ENCODE measurements at places on chromosomes 1 and 21.

DNA sequence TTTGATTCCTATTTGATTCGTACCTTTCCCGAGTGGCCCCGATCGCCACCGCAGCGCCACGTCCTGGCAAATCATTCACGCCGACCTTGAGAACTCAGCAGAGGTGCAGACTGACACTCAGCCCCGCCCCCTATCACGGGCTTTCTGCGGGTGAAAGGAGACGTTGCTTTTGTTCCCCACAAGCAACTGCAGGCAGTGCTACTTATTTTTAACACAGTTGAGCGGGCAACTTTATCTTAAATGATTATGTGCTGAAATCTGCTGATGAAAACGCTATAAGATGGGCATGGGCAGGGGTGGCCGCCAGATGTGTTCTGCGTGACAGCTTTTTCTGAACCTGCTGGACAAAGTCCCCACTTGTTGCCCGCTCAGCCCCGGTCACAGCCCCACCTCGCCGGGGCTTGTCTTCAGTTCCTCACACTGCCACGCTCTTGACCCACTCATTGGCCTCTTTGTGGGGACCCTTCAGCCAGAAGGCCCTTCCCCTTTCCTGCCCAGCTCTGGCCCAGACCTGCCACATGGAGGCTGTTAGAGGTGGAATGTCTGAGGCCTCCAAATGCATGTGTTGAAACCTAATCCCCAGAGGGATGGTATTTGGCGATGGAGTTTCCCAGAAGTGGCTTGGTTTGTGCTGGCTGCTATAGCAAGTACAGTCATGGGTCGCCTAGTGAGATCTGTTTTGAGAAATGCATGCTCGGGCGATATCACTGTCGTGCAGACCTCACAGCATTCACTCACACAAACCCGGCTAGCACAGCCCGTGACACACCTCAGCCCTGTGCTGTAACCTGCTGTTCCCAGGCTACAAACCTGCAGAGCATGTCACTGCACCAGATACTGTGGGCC, 15.7 kb upstream of the PDXK start:
- no peak for DNase-seq

GRCh38 chr1:246261639-246262038, 245.4 kb downstream of the SMYD3 start:
- no peak for DNase-seq

GRCh38 chr1:110638058-110638457, 31.9 kb upstream of the KCNA2 start:
- DNase-seq = no peak

DNA sequence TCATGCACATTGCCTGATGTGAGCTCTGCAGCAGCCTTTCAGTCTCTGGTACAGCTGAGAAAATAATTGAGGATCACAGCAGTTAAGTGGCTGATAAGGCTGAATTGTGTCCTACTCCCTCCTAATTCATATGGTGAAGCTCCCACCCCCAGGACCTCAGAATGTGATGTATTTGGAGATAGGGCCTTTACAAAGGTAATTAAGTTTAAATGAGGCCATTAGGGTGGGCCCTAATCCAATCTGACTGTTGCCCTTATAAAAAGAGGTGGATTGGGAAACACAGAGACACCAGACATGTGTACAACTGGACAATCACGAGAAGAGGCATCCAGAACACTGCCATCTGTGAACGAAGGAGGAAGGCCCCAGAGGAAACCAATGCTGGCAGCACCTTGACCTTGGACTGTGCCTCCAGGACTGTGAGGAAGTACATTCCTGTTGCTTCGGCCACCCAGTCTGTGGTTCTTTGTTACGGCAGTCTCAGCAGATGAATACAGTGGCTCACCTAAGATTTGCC, 148.1 kb downstream of the TRABD2B start:
- DNase-seq = no peak

DNA sequence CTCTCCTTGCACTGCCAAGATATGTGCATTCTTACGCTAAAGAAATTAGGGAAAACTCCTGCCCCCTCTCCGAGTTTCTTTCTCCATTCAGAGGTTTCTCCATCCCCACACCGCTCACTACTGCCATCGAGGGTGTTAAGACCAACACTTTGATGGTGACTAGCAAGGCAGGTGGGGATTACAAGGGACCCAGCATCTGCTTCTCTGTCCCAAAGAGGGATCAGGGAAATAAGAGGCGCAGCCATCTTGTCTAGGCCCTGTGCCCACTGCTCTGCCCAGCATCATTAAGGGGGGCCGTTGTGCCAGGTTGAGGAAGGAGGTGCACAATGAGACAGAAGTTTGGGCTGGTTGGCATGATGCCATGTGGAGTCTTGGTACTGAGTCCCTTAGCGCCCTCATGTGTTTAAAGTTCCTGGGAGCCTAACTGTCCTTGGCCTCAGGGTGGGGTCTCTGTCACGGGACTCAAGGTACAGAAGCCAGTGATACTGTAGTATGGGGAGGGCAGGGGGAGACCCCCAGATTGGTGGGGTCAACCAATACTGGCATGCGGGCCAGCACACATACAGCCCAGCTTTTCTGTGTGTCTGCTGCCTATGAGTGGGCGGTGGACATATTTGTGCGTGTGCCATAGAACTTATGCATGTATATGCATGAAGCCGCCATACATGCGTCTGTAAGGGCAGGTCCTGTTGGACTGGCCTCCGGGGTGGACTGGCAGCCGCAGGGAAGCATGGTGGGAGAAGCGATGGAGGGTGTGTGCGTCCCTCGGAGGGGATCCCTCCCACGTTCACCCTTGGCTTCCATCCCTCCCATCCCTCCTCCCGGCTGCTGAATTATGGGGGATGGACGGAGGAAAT, 5.5 kb downstream of the EFNA3 start:
- DNase-seq = no peak

DNA sequence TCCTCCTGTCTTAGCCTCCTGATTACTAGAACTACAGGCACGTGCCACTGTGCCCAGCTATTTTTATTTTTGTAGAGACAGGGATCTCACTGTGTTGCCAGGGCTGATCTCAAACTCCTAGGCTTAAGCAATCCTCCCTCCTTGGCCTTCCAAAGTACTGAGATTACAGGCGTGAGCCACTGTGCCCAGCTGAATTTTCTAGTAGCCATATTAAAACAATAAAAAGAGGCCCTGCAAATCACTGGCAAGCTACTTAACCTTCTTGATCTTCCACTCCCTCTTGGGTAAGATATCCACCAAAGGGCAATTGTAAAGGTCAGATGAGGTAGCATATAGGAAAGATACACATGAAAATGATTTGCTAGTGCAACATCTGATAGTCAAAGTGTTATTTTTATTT, 65.6 kb upstream of the SRSF10 start:
- no peak for DNase-seq

DNA sequence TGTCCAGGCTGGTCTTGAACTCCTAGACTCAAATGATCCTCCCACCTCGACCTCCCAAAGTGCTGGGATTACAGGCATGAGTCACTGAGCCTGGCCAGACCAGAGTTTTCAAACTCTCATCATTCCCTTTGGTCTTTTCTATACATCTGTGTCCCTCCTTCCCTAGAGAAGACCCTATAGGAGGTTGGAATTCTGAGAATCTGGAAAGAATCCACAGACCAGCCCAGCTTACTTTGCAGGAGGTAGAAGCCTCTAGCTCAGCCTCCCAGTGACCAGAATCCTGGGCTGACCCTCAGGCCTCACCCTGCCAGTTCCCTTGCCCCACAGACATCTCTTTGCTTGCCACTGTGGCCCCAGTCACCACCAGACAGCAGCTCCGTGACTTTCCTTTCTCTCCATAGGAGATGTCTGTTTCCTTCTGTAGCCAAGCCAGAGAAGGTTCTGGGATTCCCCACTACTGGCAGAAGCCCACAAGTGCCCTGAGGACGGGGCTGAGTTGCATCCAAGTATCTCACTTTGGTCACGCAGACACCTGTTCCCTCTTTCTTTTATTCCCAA, 34.7 kb upstream of the KHDRBS1 start:
- no peak for DNase-seq

GRCh38 chr1:157090196-157090647, 9.4 kb downstream of the ETV3L start:
- DNase-seq = peak; percentile 83

DNA sequence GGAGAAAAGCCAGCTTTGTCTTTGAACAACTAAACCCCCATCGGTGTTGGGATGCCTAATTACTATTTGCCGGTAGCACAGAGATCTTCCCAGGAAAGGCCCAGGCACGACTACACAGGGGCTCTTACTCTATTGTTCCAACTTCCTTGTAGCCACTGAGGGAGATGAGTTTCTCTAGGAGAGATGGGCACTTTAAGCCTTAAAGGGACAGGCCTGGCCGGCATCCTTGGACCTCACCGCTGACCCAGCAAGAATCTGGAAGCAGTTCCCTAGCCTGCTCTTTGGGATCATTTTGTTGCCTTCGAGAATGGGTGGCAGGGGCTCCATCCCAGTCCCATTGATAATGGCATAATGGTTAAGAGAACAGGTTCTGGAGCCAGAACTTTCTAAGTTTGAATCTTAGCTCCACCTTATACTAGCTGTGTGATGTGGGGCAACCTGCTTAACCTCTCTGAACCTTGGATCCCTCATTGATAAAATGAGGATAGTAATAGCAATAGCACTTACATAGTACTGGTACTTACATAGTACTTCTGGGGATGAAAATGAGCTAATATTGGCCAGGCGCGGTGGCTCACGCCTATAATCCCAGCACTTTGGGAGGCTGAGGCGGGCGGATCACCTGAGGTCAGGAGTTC, 239.1 kb upstream of the TMEM51 start:
- DNase-seq = no peak

- no peak for DNase-seq
Observed at GRCh38 chr1:236261033-236261432, 20.7 kb downstream of the ERO1B start.

GRCh38 chr1:43538143-43538487, 7.4 kb downstream of the PTPRF start:
- DNase-seq = no peak

GRCh38 chr1:12587981-12588640, 29.9 kb downstream of the DHRS3 start:
- no peak for DNase-seq

GRCh38 chr1:106944721-106945120, 111.8 kb upstream of the PRMT6 start:
- DNase-seq = peak; percentile 3

DNA sequence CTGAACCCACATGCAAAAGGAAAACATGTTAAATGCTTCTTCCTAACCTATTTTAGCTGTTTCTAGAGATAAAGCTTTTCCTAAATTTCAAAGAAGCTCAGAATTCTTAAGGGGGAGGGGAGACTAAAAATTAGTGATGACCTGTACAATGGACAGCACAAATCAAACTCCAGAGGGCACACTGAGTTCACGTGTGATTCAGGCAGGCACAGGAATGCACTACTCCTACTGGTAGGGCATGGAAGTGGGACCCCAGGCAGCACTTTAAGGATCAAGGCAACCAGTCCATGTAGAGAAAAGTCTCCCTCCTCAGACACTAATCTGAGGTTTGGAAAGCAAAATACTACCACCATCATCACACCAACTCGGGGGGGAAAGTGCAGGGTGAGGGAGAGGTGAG, 31.3 kb upstream of the CLCA4 start:
- DNase-seq = peak; percentile 69

DNA sequence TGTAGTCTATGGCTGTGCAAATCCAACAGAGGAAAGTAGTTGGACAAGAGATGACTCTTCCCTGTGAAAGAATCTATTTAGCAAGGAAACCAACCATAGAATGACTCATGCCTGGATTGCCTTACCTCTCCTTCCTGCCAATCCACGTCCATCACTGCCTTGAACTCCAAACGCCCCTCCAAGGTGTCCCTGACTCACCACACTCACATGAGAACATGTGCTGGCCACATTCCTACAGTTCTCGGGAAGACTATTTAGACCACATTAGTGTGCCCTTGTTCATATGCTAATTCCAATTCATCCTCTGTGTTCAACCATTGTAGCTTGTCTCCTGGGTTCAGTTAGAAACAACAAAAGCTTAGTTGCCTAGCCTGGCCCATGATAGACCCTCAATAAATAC, 157.3 kb downstream of the SLC30A10 start:
- no peak for DNase-seq

- no peak for DNase-seq
Observed at GRCh38 chr1:92964316-92964715, 3.1 kb upstream of the DIPK1A start.

DNA sequence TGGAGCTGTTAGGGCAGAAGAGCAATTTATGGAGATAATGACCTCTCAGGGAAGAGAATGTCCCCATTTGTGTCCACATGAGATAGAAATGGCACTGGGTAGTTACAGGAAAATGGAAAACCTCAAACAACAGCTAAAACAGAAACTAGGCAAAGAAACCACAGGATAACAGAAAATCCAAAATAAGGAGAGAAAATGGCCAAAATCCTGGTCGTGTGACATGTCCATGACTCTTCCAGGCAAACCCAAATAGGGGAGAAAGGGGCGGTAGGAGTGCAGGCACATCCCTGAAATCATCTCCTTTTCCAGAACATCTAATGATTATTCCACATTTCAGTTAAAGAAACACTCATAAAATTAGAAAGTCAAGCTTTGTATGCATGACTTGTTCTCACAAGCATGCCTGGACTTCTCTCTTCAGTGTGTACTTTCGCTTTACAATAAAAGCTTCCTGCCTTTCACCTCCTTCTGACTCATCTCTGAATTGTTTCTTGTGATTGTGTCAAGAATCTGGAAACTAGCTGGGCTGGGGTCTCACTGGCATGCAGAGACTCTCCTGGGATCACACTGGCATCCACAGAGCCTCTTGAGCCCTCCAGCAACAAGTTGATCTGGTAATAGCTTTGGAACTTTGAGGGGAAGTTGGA, 171.4 kb upstream of the ZP4 start:
- no peak for DNase-seq

GRCh38 chr1:28067523-28068090, 20.8 kb downstream of the EYA3 start:
- no peak for DNase-seq

DNA sequence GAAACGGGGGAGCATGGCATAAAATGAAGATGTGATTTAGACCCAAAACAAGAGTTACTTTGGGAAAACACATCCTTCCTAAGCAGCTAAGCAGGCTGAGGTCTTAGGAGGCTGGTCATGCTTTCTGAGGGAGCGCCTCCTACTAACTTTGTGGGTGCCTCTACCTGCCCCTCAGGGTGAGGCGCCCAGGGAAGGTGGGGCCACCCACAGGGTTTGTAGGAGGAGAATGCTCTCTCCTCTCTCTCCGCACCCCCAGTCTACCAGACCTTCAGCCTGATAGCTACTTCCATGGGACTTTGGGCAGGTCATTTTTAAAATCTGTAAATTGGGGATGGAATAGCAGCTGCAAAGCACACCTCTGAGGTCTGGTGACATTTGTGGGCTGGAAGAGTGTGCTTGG, 23.8 kb downstream of the SLC27A3 start:
- no peak for DNase-seq

DNA sequence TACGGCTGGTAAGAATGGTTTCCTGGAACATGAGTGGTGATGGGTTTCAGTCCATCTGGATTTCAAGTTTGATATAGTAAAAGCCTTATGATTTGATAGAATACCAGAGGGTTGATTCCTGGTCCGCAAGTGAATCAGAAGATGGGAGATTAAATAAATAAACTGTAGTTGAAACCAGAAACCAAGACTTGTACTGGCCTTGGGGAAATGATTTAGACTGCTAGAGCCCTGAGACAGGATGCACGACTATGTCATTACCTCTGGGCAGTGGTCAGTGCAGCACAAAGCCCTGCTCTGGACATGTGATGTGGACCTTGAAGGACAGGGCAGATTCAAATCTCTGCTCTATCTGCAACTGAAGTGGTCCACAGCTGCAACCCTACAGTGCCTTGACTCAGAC, 15.6 kb upstream of the FMOD start:
- no peak for DNase-seq
